Activated gamma-delta T cell (primary cell): ENCODE measurements at places on chromosomes 4 and X.

GRCh38 chrX:138669693-138670092, 41.8 kb downstream of the FGF13 start:
- no peak for DNase-seq

DNA sequence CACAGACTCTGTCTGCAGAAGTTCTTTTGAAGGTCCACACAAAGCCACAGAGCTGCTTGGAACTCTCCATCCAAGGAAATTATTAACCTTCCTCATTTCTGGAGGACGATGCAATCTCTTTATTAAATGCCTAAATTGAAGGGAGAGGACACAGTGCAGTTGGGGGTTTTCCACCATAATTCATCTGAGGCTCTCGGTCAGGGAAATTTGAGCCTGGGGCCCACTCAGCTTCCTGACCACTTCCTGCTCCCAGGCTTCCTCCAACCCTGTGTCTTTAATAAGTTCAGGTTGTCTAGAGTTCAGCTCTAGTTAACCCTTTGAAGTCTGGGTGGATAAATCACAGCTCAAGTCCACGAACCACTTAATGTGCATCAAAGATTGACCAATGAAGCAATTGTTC, 58.5 kb downstream of the PRPS1 start:
- DNase-seq = no peak

DNA sequence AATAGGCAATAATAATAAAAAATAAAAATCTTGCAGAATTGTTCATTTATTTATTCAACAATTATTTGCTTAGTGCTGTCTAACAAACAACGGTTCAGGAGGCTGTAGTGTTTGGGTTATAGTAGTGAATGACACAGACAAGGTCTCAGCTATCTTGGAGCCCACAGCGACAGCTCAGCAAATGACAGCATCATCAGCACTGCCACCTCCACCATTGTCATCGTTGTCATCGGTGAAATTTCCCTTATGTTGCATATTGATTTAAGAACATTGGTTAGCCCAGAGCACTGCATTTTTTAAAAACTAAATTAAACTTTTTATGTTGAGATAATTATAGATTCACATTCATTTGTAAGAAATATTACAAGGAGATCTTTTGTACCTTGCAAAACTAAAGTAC, 79.9 kb downstream of the TRAPPC11 start:
- DNase-seq = no peak

DNA sequence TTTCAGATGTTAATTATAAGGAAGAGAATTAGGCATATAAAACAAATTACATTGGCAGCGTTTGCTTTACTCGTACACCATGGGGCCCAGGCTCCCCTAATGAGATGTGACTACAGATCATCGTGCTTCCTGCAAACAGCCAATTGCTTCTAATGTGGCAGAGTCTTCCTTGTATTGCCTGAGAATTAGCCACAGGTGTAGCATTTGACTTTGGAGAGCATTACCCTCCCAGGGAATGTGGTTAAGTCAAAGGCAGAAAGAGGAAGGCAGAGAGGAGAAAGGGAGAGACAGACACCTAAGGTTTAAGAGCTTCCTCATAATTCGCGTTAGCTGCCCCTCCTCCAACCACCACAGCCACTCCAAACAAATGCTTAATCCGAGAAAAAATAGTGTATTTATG, 97.0 kb downstream of the MID1IP1 start:
- no peak for DNase-seq

DNA sequence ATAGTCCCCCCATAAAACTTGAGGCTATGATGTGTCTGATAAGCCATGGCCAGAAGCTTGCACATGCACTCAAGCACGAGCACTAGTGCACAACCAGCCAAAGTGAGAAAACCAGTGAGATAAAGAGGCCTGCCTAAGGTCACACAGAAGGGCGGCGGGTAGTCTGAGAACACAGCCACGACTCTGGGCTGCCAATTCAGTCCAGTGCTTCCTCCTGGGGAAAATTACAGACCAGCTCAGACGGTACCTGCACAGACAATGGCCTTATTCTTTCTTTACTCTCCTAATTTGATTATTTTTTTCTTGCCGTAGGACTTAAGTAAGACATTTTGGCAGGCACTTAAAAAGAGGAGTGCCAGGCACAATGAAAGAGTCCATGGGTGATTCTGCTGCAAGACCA, 533.2 kb upstream of the FAT1 start:
- DNase-seq = no peak

GRCh38 chr4:188408244-188409030, 269.2 kb downstream of the TRIML1 start:
- DNase-seq = no peak

GRCh38 chrX:40374486-40374885, 206.3 kb upstream of the ATP6AP2 start:
- no peak for DNase-seq

GRCh38 chr4:2417765-2418649, at the start of gene ZFYVE28:
Gene ZFYVE28 (minus strand): TSS chr4:2418645. CDS start chr4:2418323, 322 bp downstream.
- DNase-seq = no peak

DNA sequence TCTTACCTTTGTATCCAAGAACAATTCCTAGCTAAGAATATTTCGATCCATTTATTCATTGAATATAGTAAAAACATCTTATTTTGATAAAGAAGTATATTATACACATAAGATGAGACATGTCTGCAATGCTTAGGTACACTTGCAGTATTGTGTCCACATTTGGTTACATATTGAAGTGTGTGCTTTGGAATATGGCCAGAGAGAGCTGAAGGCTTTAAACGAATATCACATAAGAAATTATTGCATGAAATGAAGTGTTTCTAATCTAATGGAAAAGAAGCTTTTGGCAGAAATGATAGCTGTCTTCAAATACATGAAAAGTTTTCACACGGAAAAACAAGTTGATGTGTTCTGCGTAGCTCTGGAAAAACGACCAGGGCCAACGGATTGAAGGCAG, 516.1 kb upstream of the ZFP42 start:
- no peak for DNase-seq

DNA sequence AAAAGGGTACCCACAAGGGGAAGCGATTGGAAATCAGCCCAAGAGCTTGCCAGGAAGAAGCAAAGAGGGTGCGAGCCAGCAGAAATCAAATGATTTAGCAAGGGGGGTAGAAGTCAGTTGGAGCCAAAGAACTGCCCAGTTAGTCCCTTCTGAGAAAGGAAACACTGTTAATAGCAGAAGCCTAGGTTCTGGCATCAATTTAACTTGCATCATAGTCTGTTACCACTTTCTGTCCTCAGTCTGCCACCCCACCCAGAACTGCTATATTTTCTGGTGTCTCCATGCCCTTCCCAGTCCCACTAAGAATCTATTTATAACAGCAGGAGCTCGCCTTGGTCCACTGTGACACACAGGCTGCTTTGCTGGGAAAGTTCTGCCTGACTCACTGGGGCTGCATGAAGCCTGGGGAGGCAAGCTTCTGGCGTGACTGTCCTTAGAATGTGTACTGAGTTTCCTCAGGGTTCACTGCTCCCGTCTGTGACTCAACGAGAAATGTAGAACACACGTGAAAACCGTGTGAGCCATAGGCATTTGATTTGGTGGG, 157.8 kb upstream of the TTC29 start:
- no peak for DNase-seq

- DNase-seq = no peak
These were observed 111.6 kb upstream of the WDR17 start for GRCh38 chr4:175953960-175954521.
